ENCODE measurements at places on chromosomes 12 and 14. TPM values are rescaled to one million over a fixed set of nuclear protein-coding genes. Genes with fewer than 3 reads are reported as not detected.

Gene PARP11
- total RNA-seq: 9.4 TPM

Gene IFI27L2
- 76.7 TPM for total RNA-seq

Gene RPS6KL1
- 0.36 TPM for total RNA-seq

Gene TBC1D30
- 0.72 TPM for total RNA-seq

Gene BATF
- 0.72 TPM for total RNA-seq

Gene FRS2
- total RNA-seq: 64.4 TPM

Gene SYNDIG1L
- total RNA-seq: not detected

Gene NANOG
- under 0.01 TPM for total RNA-seq

Gene CLEC4C
- not detected for total RNA-seq

Gene BORCS5
- total RNA-seq: 14.8 TPM

Gene FAM90A1
- total RNA-seq: not detected

- H3K4me1 ChIP-seq: peaks cover 14% of the 10 kb centered on the region
- H3K4me3 ChIP-seq: no peak overlapping the region
- H3K36me3 ChIP-seq: no peaks in the 10 kb centered on the region
- H3K27ac ChIP-seq: no peak overlapping the region
- no peaks in the 10 kb centered on the region for H3K27me3 ChIP-seq
- DNase-seq: no peak
Measured at GRCh38 chr12:79400481-79400880, 290.3 kb downstream of the PAWR start.

DNA sequence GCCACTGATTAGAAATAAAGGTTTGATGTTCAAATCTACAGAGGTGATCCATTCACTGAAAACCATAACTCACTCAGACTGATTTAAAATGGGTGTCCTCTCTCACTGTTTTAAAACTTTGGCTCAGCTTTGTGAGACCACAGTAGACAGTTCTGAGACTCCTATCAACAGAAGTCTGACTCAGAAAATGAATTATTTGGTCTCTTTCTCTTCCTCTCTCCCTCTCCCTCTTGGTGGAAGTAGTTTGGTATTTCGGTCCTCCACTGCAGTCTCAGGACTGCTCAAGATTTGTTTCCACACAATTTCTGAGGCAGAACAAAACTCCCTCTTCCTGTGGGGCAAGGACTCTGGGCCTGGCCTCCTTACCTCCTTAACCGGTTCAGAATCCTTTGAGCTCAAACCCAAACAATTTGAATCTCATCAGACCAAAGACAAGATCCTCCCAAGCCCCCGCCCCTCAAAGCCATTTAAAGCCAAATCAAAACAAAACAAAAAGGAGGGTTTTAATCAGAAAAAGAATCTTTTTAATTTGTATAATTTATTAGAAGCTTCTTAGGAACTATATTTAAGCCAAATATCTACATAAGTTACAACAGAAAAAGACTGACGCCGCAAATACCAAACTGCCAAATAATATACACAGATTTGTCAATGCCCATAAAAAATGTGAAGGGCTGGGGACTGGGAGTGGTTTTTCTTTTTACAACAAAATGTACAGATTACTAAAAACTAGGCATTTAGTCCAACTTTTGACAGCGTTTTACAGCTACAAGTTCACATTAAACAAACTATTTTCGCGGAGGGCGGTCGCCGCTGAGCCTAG is 3.9 kb downstream of the NKX2-1 start:
- no peak overlapping the region for H3K4me3 ChIP-seq
- DNase-seq: no peak
- H3K27me3 ChIP-seq: peaks cover 90% of the 10 kb centered on the region
- no peaks in the 10 kb centered on the region for H3K36me3 ChIP-seq

- H3K27me3 ChIP-seq: no peaks in the 10 kb centered on the region
- H3K27ac ChIP-seq: no peak overlapping the region
- H3K4me3 ChIP-seq: no peak overlapping the region
Measured at GRCh38 chr12:34350092-34351041, 328.1 kb downstream of the ALG10 start.

GRCh38 chr12:87196321-87196720 is 832.9 kb downstream of the C12orf50 start:
- DNase-seq: no peak
- H3K27ac ChIP-seq: no peak overlapping the region
- no peak overlapping the region for H3K4me3 ChIP-seq
- no peaks in the 10 kb centered on the region for H3K36me3 ChIP-seq

DNA sequence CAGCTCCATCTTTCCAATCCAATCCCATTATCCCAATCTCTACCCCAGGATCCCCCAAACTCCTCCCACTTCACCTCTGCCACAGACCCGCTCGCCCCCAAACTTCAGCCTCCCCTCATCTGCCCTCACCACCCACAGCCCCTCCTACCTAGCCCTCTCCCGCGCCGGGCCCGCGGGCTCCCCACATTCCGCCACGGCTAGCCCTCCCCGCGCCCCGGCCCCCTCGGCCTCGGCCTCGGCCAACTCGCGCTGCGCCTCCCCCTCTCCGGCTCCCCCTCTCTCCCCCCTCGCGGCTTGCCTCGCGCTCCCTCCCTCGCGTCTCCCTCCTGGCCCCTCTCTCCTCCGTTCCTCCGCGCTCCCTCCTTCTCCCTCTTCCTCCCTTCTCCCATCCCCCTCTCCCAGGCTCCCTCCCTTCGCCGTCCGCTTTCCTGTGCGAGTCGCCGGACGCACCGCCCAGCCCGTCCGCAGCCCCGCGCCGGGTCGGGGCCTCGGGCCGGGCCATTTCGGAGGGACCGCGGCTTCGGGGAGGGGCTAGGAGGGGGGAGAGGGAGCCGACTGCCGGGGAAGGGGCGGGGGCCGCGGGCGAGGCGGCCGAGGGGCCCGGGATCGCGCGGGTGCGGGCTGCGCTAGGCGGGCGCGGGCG is at the start of gene ATN1:
Gene ATN1, plus strand, starts transcription at position 581 of the 643 bp plus-strand sequence. CDS start 6,043 bp downstream, outside the sequence.
- H3K27me3 ChIP-seq: no peaks in the 10 kb centered on the region
- H3K36me3 ChIP-seq: peaks cover 10% of the 10 kb centered on the region
- DNase-seq: peak; percentile 97
- H3K4me1 ChIP-seq: peaks cover 55% of the 10 kb centered on the region
- peak within 1 kb of the TSS; percentile 90 for H3K27ac ChIP-seq

GRCh38 chr12:32533971-32534590 is 134.7 kb downstream of the FGD4 start:
- peaks cover 19% of the 10 kb centered on the region for H3K4me1 ChIP-seq
- H3K27ac ChIP-seq: peak overlapping the region; percentile 80
- DNase-seq: peak; percentile 83
- no peaks in the 10 kb centered on the region for H3K36me3 ChIP-seq
- H3K4me3 ChIP-seq: peak overlapping the region; percentile 68

- DNase-seq: no peak
- H3K4me1 ChIP-seq: no peaks in the 10 kb centered on the region
- H3K4me3 ChIP-seq: no peak overlapping the region
- H3K27me3 ChIP-seq: no peaks in the 10 kb centered on the region
- H3K27ac ChIP-seq: no peak overlapping the region
Measured at GRCh38 chr12:112370199-112370598, 12.0 kb downstream of the HECTD4 start.

GRCh38 chr14:67556671-67557070 is 23.6 kb downstream of the PLEKHH1 start:
- H3K4me1 ChIP-seq: peaks cover 9% of the 10 kb centered on the region
- H3K4me3 ChIP-seq: no peak overlapping the region
- H3K36me3 ChIP-seq: no peaks in the 10 kb centered on the region
- no peaks in the 10 kb centered on the region for H3K27me3 ChIP-seq

DNA sequence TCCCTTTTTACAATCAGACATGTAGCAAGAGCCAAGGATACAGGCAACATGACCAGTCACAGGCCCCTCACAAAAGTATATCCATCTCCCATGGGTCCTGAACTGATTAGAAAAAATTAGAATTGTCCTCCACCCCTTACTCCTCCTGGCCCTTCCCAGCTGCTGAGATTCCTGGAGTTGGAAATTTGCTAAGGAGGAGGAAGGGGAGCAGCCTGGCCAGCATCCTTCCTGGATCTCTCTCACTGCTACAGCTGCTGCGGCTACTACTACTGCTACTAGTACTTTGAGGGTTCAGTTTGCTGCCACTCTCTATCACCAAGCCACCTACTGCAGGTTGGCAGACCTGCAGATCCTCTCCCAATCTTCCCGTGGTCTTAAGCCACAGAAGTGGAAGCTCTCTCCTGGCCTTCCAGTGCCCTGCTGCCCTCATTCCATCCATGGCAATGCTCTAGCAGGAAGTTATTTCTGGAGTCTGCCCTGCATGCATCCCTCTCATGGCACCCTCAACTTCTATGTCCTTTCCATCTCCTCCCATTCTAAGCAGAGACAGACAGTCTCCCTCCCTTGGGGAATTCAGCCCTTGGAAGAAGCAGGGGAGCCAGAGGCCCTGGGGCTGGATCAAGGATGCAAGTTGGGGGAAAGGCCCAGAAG is 1.0 kb downstream of the ITGA7 start:
- H3K27me3 ChIP-seq: no peaks in the 10 kb centered on the region
- peak overlapping the region; percentile 73 for H3K4me3 ChIP-seq
- DNase-seq: peak; percentile 67
- peak overlapping the region; percentile 66 for H3K27ac ChIP-seq
- peaks cover 3% of the 10 kb centered on the region for H3K36me3 ChIP-seq

DNA sequence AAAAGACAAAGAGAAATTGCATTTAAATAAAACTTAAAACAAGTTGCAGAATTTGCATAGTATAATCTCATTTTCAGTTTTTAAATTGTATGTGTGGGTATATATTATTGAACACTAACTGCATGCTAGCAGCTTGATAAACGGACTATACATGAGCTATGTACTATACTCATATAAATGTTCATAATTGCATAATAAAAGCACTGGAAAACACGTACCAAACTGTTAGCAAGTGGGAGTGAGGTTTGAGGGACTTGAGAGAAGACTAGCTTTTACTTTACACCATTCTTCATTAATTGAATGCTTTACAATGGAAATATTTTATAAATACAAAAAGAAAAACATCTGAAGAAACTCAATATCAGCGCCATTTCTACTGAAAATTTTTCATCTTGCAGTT is 32.2 kb upstream of the MDM1 start:
- H3K4me3 ChIP-seq: no peak overlapping the region
- H3K27me3 ChIP-seq: no peaks in the 10 kb centered on the region
- H3K36me3 ChIP-seq: no peaks in the 10 kb centered on the region
- peaks cover 27% of the 10 kb centered on the region for H3K4me1 ChIP-seq
- no peak for DNase-seq

DNA sequence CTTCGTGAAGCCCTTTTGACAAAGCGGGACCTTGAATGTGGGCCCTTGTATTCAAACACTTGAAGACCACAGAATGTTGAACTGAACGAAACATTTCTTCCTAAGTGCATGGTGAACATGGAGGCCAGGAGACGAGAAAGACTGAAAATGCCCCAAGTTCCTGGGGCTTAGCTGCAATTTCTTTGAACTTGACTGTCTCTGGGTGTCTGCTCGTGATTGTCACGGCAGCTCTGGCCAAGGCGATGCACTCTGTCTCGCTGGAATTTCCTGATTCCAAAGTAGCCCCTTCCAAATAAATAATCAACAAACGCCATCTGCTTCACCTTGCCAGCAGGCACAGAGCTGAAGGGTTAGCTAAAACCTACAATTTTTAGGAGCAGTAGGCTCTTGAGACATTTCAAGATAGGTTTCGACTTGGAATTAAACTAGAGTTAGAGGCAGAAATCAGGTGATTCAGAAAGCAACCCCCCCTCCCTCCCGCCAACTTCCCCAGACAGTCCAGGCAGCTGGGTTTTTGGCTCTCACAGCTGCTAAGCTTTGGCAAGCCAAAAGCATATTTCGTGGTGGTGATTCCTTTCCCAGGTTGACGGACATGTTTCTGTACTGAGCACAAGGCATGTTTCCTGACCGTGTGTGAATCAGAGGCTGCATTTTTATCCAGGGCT is 13.5 kb upstream of the IRF2BPL start:
- H3K4me3 ChIP-seq: peak overlapping the region; percentile 1
- peak overlapping the region; percentile 95 for H3K27ac ChIP-seq
- no peaks in the 10 kb centered on the region for H3K27me3 ChIP-seq
- no peaks in the 10 kb centered on the region for H3K36me3 ChIP-seq
- DNase-seq: peak; percentile 80
- peaks cover 83% of the 10 kb centered on the region for H3K4me1 ChIP-seq

DNA sequence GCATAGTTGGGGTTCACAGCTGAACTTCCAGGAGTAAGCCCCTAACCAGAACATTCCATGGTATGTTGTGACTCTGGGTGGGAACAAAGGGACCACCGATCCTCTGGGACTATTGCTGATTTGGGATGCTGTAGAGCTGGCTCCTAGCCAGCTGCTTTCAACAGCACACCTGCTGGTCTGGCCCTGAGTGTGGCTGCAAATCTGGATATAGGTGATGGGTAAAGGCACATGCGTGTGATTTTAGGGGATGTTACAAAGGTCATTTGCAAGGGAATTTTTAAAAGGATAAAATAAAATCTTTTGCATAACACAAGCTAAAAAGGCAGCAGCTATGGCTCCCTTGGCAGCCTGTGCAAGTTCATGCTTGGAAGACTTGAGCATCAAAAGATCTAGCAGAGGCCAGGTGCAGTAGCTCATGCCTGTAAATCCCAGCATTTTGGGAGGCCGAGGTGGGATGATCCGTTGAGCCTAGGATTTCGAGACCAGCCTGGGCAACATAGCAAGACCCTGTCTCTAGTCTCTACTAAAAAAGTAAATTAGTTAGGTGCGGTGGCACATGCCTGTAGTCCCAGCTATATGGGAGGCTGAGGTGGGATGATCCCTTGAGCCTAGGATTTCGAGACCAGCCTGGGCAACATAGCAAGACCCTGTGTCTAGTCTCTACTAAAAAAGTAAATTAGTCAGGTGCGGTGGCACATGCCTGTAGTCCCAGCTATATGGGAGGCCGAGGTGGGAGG is 1.6 kb downstream of the ALDH2 start:
- no peaks in the 10 kb centered on the region for H3K36me3 ChIP-seq
- DNase-seq: no peak
- H3K27me3 ChIP-seq: peaks cover 3% of the 10 kb centered on the region
- no peak overlapping the region for H3K4me3 ChIP-seq
- no peak overlapping the region for H3K27ac ChIP-seq

DNA sequence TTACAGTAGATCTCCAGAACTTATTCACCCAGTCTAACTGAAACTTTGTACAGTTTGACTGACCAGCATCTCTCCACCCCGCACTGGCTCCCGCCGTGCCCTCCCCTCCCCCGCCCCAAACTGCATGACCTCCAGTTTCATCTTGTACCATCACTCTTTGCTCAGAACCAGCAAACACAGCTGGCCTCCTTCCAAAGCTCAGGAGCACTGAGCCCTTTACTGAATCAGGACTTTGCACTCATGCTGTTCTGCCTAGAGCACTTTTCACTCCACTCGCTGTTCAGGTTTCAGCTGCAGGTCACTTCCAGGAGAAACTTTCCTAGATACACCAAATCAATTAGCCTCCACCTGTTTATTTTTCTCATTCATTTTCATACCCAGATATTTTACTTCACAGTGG is 455.3 kb upstream of the PDE3A start:
- no peaks in the 10 kb centered on the region for H3K27me3 ChIP-seq
- no peaks in the 10 kb centered on the region for H3K4me1 ChIP-seq
- H3K27ac ChIP-seq: no peak overlapping the region
- no peak overlapping the region for H3K4me3 ChIP-seq
- no peaks in the 10 kb centered on the region for H3K36me3 ChIP-seq
- no peak for DNase-seq

DNA sequence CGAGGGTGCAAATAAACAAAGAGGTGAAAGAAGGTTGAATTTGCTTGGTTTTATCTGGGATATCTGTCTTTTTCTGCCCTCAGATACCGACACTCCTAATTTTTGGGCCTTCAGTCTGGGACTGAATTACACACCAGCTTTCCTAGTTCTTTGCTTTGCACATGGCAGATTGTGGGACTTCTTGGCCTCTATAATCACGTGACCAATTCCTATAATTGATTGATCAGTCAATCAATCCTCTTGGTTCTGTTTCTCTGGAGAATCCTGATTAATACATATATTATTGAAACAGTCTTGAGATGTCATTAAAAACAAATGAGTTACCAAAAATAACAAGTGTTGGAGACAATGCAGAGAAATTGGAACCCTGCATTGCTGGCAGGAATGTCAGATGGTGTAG is 62.7 kb downstream of the SUDS3 start:
- no peaks in the 10 kb centered on the region for H3K27me3 ChIP-seq
- no peaks in the 10 kb centered on the region for H3K4me1 ChIP-seq
- H3K27ac ChIP-seq: no peak overlapping the region
- no peaks in the 10 kb centered on the region for H3K36me3 ChIP-seq
